ENCODE measurements at places on chromosomes 2 and 18.

DNA sequence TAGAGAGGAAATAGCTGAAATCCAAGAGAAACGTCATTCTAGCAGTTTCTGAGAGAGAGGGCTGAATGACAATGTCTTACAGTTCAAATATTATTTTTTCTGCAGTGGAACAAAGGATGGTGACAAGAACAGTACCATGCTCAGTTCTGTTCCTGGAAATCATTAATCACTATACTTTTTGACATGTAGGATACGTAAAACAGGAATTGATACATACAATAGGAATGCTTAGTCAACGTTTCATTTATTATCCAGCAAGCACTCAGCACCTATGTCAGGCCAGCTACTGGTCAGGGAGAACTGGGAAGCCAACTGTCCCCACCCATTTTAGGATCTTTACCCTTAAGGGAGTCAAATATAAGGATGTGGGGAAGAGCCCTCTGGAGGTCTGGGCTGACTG is 114.7 kb downstream of the DHRS9 start:
- DNase-seq: no peak

DNA sequence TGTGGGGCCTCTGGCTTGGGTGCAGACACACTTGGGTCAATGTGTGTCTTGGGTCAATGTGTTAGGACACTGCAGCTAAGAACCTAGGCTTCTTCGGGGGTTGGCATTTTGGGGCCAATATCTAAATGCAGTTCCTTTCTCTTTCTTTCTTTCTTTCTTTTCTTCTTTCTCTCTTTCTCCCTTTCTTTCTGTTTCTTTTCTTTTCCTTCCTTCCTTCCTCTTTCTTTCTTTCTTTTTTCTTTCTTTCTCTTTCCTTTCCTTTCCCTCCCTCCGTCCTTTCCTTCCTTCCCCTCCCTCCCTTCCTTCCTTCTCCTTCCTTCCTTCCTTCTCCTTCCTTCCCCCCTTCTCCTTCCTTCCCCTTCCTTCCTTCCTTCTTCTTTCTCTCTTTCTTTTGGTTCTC is 57.7 kb upstream of the OSR1 start:
- no peak for DNase-seq

DNA sequence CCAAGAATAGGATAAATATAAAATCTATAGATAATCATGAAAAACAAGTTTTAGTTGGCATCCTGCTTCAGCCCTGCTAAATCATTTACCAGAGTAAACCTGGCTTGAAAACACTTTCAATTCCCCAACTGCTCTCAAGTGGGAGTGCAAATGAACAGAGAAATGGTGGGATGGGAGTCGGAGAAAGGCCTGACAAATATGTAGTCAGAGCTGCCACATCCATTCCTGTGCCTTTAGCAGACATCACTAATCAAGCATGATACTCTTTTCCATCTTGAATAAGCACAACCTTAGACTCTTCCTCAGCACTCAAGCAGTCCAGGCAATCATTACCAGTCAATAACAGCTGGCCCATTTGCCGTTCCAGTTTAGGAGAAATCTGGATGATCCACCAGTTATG is 101.3 kb downstream of the ANKRD44 start:
- DNase-seq: no peak

DNA sequence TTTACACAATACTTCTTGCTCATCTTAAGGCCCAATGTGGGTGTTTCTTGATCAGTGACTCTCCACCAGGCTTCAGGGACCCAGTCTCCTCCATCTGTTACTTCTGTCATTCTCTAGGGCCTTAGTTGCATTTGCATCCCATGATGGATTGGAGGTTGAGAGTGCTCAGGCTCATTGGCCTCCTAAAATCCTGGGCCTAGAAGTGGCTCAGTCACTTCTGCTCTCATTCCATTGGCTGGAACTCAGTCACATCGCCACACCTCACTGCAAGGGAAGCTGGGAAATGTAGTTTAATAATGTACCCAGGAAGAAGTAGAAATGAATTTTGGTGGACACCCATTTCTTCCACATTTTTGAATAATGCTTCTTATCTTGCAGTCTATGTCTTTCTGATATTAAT is 223.5 kb downstream of the HRH4 start:
- DNase-seq: no peak
